CD14-positive monocyte (primary cell): ENCODE measurements at places on chromosomes 6 and 20. TPM values are rescaled to one million over a fixed set of nuclear protein-coding genes. Genes with fewer than 3 reads are reported as not detected.

Gene SLC4A11
- not detected for polyA plus RNA-seq

Gene CRYBG1
- polyA plus RNA-seq = 4.3 and 11.1 TPM in 2 replicates

- no peak for DNase-seq
These were observed 102.7 kb downstream of the TSHZ2 start for GRCh38 chr20:53074811-53075314.

- peak; percentile 37 for DNase-seq
These were observed 58.3 kb downstream of the MAFB start for GRCh38 chr20:40630713-40631112.

DNA sequence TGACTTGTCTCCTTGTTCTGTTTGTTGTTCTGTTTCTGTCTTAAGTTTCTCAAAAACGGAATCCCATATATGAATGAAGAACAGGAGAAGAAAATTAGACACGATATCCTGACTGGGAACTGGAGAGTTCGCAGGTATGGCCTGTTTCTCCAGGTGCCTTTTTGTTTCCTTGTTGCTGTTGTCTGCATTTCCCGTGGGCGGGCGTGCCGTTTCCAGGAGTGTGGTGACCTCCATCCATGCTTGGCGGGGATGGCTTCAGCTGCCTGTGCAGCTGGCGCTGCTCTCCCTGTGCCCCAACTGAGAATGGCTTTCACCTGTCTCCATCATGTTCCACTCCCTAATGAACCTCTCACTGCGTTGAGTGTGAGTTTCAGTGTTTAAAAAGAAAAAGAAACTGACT is 4.4 kb downstream of the PNLDC1 start:
- DNase-seq = no peak

DNA sequence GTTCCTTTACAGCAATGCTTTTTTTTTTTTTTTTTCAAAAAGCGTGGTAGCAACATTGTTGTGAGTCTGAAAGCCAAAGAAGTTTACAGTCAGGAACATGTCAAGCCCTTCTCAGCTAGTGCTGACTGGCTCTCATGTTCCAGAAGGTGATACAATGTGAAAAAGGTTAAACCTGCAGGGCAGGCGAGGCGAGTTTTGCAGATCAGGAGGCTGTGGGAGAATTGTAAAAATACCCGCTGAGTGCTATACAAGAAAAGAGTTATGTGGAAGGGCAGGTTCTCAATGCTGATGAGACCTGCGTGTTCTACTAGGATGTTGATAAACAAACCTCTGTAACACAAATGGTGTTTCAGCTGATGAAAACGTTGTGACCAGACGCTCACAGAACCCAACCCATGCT is 30.9 kb upstream of the RPP40 start:
- no peak for DNase-seq
